Muscle of leg (tissue), 16 donors: ENCODE measurements at places on chromosomes 6 and 20.

DNA sequence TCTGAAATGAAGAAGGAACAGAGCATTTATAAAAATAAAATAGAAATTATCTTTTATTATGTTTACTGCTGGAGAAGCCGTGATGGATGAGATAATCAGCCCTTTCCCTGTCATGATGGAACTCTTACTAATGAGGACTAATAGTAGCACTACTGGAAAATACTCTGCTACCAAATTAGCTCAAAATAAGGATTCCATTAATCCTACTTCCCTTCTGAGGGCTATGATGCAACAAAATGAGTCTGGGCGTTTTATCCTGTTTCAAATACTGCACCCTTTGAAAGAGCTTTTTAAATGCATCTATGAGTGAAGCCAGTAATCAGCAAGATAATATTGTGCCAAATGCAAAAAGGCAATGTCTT, 59.3 kb upstream of the CARMIL1 start:
- DNase-seq = no peak

DNA sequence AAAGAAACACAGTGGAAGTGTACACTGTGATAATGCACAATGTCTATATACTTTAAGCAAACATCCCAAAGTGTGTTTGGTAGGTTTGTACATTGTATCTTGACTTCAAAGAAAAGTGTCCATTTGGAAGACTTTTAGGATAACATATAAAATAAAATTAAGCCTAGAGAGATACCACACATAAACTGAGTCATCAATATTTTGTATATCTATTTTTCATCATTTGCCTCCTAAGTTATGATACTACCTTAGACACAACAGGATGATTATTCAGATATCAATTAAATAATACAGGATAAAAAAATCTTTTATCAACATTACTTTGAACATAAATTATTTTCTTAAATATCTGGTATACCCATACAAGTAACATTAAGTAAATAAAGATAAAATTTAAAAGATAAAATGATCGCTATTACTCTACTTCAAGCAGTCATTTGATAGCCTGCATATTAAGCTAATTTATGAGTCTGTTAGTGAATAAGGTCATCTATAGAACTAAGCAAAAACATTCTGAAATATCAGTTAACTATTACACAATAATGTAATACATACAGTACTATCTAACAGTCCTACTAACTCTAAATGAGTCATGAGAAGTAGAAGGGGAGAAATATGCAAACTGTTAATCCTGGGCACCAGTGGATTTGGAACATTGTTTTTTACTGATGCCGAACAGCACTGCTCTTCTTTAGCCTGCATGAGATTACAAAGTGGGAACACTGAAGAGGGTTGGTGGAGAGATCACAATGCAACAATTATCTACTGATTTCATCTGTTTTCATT, 158.4 kb upstream of the SIM1 start:
- no peak for DNase-seq

GRCh38 chr6:41546475-41546865, 289 bp downstream of the FOXP4 start:
- no peak for DNase-seq

- no peak for DNase-seq
Observed at GRCh38 chr20:33276303-33277113, 6.5 kb upstream of the BPIFB1 start.

- DNase-seq = no peak
Observed at GRCh38 chr20:17648315-17648646, 33.8 kb downstream of the RRBP1 start.

DNA sequence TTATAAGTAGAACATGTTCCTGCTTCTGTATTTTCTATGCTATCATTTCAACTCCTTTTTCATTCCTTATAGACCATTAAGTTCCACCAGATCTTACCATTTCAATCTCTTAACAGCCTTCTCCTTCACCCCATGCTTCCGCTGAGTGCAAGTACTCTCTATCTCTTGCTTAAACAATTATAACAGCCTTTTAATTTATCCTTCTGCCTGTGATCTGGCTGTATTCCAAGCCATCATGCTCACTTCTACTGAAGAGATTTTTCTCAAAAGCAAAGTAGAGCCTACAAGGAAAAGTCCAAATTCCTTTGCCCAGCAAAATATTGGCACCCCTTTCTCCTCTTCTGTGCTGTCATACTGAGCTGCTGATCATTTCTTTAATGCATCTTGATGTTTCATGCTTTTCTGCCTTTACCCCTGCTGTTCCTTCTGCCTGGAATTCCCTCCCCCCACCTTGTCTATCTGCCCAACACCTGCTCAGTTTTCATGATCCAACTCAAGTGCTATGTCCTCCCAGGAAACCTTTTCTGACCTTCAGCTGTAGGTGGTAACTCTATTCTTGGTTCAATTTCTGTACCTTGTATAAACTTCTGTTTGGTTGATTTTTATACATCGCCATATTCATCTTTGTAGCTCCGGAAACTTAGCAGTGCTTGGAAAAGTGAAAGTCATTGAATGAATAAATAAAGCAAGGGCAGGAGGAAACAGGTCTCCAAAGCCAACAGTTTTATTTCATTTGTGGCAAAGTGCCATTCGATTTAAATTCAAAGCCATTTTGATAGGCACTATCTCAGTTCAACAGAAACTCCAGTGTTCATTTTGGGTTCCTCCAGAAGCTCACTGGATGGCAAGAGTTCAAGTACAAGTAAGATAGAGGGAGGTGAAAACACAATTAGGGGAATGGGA, 10.5 kb upstream of the BMP2 start:
- no peak for DNase-seq
